ENCODE measurements at places on chromosomes 5 and 9.
A peak's percentile ranks its signal among the peaks of the same experiment; 100 is the strongest.

DNA sequence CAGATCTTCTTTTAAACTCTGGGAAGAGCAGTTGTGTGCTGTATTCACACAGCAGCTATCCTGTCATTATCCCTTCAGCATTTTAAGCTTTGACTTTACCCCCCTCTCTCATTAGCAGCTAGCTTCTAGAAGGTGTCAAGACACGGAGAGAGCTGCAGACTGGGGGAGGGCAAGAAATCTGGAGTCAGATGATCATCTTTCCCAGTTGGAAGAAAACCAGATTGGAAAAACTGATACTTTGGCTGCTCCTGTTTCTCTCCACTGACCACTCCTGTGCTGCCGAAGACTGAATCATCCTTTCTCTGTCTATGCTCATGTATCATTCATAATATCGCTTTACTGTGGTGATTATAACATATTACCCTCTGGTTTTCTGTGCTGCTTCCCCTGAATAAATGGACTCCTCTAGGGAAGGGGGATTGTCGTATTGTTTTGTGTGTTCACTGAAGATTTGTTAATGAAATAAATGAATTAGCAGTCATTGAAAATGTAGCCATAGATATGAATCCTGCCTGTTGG, 75.1 kb downstream of the SH3GL2 start:
- DNase-seq, result no peak

- DNase-seq, result no peak
Measured at GRCh38 chr5:143653256-143653655, 158.7 kb upstream of the HMHB1 start.

DNA sequence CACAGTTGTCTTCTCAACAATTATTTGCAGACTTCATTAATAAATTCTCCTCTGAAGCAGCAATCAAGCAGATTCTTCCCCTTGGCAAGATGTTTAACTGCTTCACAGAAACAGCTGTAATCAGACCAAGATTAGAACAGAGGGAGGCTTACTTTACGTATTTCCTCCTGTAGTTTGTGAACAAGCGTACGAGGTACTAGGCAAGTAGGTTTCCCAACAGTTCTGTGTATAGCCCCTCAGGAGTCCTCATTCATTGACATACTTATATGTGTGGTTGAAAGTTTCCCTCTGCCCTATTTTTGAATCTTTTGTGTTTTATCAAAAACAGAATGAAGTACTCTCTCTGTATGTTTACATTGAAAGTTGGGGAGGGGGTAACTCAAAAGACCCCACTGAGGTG, 128.0 kb downstream of the SPATA31D1 start:
- DNase-seq, result no peak

DNA sequence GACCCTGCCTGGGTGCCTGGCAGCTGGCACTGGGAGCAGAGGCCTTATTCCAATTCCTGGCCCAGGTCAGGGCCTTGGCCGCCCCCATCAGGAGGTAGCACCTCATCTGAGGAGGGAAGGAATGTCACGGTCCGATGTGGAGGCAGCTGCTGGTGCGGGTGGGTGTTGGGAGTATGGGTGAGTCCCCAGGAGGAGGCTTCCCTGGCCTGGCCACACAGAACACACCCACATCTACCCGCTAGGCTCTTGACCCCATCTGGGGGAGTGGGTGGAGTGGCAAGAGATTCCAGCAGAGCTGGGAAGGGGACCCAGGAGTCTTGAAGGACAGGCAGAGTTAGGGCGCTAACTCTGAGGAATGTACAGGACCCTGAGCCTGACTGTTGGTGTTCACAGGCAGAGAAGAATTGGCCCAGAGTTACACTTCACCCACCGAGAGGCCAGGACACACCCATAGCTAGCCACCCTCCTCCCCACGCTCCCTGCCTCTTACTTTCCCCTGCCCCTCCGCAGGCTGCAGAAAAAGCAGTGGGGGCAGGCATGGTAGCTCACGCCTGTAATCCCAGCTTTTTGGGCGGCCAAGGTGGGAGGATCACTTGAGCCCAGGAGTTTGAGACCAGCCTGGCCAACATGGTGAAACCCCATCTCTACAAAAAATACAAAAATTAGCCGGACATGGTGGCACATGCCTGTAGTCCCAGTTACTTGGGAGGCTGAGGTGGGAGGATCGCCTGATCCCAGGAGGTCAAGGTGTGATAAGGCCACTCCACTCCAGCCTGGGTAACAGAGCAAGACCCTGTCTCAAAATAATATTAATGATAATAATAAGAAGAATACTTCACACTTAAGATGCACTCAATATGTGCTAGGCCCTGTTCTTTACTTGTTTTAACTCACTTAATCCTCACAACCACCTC, 6.0 kb downstream of the OLFML2A start:
- DNase-seq, result peak; percentile 47

GRCh38 chr5:159083548-159084452, 15.9 kb downstream of the EBF1 start:
- DNase-seq, result no peak
